ENCODE measurements at places on chromosomes 3 and 15. TPM values are rescaled to one million over a fixed set of nuclear protein-coding genes. Genes with fewer than 3 reads are reported as not detected.
A peak's percentile ranks its signal among the peaks of the same experiment; 100 is the strongest.

- H3K36me3 ChIP-seq, result no peaks in the 10 kb centered on the region
- DNase-seq, result no peak
- H3K4me3 ChIP-seq, result no peak overlapping the region
- peaks cover 12% of the 10 kb centered on the region for H3K4me1 ChIP-seq
- H3K27me3 ChIP-seq, result no peaks in the 10 kb centered on the region
These were observed 54.2 kb upstream of the SPATA12 start for GRCh38 chr3:57006179-57006657.

DNA sequence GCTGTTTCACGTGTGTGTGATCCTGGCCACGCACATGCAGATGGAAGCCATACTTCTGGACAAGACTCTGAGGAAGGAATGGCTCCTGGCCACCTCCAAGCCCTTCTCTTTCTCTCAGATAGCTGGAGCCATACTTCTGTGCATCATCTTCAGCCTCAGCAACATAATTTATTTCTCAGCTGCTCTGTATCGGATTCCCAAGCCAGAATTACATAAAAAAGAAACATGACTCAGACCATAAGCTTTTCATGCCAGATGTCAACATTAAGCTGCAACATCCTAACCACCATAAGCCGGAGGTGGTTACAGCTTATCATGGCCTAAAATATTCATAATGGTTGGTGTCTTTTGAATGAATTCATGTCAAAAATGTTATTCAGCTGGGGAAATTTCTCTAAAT is 10.6 kb upstream of the KIF23 start:
- 0 out of 2 replicates have a peak, but pooled peaks cover 5% of the 10 kb centered on the region for H3K4me1 ChIP-seq
- H3K27ac ChIP-seq, result no peak overlapping the region
- no peaks in the 10 kb centered on the region for H3K36me3 ChIP-seq
- DNase-seq, result no peak
- no peaks in the 10 kb centered on the region for H3K27me3 ChIP-seq
- H3K4me3 ChIP-seq, result no peak overlapping the region

DNA sequence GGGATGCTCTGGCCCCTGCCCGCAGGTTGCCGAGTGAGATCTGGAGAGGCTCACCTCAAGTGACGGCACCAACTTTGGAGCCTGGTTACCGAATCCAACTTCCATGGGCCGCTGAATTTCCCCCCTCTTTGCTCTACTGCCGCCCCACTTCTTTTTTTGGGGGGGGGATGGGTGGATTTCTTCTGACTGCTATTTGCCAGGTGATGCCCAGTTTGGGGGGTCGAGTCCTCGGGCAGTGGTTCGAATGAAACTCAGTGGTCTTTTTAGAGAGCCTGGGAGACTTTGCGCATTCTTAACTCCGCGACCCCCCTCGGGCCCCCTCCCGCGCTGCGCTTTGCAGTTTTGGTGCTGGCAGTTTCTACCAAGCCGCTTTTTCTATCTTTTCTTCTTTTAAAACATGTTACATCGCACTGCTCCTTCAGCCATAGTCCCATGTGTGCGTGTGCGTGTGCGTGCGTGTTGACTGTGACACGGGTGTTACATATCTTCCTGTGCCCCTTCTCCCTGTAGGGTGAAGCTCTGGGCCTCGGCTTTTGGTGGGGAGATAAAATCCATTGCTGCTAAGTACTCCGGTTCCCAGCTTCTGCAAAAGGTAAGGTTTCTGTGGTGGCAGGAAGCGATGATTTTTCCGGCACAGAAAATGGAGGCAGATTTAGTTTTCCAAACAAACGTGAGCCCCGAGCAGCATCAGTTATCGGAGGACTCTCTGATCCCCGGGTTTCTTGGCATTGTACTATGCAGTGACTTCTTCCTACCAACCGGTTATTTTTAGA is 837 bp downstream of the CACNA2D3 start:
- 0 out of 2 replicates have a peak, but pooled peaks cover 2% of the 10 kb centered on the region for H3K4me1 ChIP-seq
- H3K4me3 ChIP-seq, result no peak overlapping the region
- DNase-seq, result no peak

GRCh38 chr3:126267976-126268615 is 87.7 kb upstream of the ALDH1L1 start:
- no peaks in the 10 kb centered on the region for H3K27me3 ChIP-seq
- peaks cover 13% of the 10 kb centered on the region for H3K4me1 ChIP-seq
- no peak overlapping the region for H3K4me3 ChIP-seq
- peak overlapping the region; percentile 60 for H3K27ac ChIP-seq
- DNase-seq, result no peak
- H3K36me3 ChIP-seq, result no peaks in the 10 kb centered on the region

- no peaks in the 10 kb centered on the region for H3K4me1 ChIP-seq
- no peaks in the 10 kb centered on the region for H3K27me3 ChIP-seq
- H3K27ac ChIP-seq, result no peak overlapping the region
- DNase-seq, result no peak
- no peak overlapping the region for H3K4me3 ChIP-seq
- no peaks in the 10 kb centered on the region for H3K36me3 ChIP-seq
These were observed 121.5 kb upstream of the FGF7 start for GRCh38 chr15:49301562-49301961.

GRCh38 chr15:69653306-69653705 is 200.7 kb downstream of the RPLP1 start:
- DNase-seq, result no peak
- H3K36me3 ChIP-seq, result no peaks in the 10 kb centered on the region
- no peaks in the 10 kb centered on the region for H3K4me1 ChIP-seq
- no peaks in the 10 kb centered on the region for H3K27me3 ChIP-seq

- H3K4me1 ChIP-seq, result peaks cover 29% of the 10 kb centered on the region
- peak overlapping the region; percentile 92 for H3K27ac ChIP-seq
- H3K4me3 ChIP-seq, result peak overlapping the region; percentile 83
- DNase-seq, result no peak
- no peaks in the 10 kb centered on the region for H3K27me3 ChIP-seq
These were observed 682 bp downstream of the ETFA start for GRCh38 chr15:76310475-76311099.

GRCh38 chr3:105367406-105368213 is 901 bp downstream of the ALCAM start:
- H3K27me3 ChIP-seq, result no peaks in the 10 kb centered on the region
- peaks cover 2% of the 10 kb centered on the region for H3K36me3 ChIP-seq

DNA sequence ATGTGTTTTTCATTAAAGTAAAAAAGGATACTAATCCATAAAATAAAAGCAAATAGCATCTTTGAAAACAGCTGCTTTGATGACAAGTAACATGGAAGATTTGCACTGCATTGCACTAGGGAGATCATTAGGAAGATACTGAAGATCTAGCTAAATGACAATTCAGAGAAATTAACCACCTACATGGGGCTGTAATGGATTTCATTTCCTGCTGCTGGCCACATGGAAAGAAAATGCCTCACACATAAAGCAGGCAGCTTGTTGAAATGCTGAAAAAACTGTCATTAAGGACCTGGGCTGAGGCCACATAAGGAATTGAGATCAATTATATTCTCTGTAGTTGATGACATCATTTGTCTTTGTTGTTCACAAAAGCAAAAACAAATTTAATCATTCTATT is 94.1 kb downstream of the PYDC2 start:
- no peak for DNase-seq
- no peak overlapping the region for H3K4me3 ChIP-seq
- no peaks in the 10 kb centered on the region for H3K36me3 ChIP-seq
- H3K4me1 ChIP-seq, result no peaks in the 10 kb centered on the region
- H3K27me3 ChIP-seq, result no peaks in the 10 kb centered on the region
- no peak overlapping the region for H3K27ac ChIP-seq

- no peak for DNase-seq
- H3K4me3 ChIP-seq, result no peak overlapping the region
- no peaks in the 10 kb centered on the region for H3K36me3 ChIP-seq
- no peaks in the 10 kb centered on the region for H3K4me1 ChIP-seq
- H3K27ac ChIP-seq, result no peak overlapping the region
These were observed 17.7 kb upstream of the MOBP start for GRCh38 chr3:39449796-39450195.

RNU5B-1 gene
- not detected for total RNA-seq

RAD51 gene
- 30.3 TPM for total RNA-seq

DGKG gene
- 0.46 TPM for total RNA-seq
